ENCODE measurements at places on chromosomes 1 and 21.

- DNase-seq, result no peak
Observed at GRCh38 chr1:28521502-28522164, 15.8 kb downstream of the RCC1 start.

DNA sequence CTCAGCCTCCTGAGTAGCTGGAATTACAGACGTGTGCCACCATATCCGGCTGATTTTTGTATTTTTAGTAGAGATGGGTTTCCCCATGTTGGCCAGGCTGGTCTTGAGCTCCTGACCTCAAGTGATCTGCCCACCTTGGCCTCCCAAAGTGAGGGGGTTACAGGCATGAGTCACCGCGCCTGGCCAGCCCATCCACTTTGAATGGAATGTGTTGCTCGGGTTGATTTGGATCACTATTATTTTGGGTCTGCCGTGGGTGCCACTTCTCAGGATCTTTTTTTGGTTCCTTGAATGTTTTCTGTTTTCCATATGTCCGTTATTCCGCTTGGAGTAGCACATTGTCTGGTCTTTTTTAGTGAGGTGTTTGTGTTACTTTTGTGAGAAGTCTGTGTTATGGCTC lies 17.0 kb downstream of the PCNT start:
- no peak for DNase-seq

DNA sequence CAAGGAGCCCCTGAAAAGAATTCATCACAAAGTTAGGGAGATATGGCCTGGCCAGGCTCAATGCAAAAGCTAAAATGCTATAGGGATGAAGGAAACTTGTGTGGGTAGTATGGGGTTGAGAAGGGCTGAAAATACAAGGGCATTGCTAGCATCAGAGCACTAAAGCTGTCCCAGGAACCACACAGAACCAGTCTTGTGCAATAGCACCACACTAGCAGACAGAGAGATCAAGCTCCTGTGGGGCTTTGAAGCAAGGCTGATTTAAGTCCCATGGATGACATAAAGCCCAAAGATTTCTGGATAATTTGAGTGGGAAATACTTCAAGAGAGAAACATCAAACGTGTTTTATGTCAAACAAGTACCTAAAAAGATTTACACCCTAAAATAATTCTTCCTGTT lies 97.1 kb downstream of the VAV3 start:
- DNase-seq, result no peak

DNA sequence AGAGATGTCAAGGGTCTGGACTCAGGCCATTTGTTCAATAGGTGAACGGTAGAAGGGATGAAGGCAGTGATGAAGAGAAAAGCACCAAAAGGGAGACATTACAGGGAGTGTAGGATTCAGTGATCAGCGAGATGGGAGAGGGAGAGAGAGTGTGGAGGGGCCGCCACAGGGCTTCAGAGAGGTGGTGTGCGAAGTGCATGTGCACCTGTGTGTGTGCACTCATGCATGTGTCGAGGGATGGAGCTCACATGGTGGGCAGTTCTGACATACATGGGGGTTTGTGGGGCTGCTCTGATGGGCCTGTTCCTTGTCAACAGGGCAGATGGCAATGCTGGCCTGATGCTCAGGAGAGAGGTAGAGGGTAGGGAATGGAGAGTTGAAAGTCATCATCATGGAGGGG lies 11.4 kb upstream of the KCNA2 start:
- DNase-seq, result no peak
